Activated T-helper 17 cell treated with anti-CD3 and anti-CD28 coated beads, Interleukin-2, amount 50 U/mL, for 72 hours (primary cell): ENCODE measurements at places on chromosomes 11 and 22. TPM values are rescaled to one million over a fixed set of nuclear protein-coding genes. Genes with fewer than 3 reads are reported as not detected.

DNA sequence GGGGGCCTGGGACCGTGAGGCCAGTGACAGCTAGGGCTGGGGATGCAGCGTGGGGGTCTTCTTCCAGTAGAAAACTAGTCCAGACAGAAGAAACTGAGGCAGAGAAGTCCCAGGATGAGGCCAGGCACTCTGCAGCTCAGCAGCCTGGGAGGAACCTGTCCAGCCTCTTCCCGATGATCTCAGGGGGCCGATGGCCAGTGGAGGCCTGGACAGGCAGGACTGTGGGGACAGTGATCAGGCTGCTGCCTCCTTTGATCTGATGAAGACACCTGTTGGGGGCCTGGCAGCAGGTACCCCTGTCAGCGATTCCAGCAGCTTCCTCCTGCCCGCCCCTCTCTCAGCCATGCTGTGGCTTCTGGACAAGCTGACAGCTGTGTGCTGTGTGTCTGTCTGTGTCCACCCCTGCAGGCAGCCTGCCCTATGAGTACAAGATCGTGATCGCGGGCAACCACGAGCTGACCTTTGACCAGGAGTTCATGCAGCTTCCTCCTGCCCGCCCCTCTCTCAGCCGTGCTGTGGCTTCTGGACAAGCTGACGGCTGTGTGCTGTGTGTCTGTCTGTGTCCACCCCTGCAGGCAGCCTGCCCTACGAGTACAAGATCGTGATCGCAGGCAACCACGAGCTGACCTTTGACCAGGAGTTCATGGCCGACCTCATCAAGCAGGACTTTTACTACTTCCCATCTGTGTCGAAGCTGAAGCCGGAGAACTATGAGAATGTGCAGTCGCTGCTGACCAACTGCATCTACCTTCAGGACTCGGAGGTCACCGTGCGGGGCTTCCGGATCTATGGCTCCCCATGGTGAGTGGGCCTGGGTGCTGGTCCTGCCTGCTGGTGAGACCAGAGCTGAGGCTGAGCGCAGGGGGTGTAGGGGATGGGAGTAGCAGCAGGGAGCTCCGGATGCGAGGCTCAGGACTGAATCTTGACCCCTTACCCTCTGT lies 62.6 kb downstream of the MPPED1 start:
- no peak for ATAC-seq

GRCh38 chr11:28833169-28833568 lies 725.0 kb downstream of the METTL15 start:
- ATAC-seq, result no peak

- no peak for ATAC-seq
These were observed 126.1 kb downstream of the NECTIN1 start for GRCh38 chr11:119602745-119603373.

DNA sequence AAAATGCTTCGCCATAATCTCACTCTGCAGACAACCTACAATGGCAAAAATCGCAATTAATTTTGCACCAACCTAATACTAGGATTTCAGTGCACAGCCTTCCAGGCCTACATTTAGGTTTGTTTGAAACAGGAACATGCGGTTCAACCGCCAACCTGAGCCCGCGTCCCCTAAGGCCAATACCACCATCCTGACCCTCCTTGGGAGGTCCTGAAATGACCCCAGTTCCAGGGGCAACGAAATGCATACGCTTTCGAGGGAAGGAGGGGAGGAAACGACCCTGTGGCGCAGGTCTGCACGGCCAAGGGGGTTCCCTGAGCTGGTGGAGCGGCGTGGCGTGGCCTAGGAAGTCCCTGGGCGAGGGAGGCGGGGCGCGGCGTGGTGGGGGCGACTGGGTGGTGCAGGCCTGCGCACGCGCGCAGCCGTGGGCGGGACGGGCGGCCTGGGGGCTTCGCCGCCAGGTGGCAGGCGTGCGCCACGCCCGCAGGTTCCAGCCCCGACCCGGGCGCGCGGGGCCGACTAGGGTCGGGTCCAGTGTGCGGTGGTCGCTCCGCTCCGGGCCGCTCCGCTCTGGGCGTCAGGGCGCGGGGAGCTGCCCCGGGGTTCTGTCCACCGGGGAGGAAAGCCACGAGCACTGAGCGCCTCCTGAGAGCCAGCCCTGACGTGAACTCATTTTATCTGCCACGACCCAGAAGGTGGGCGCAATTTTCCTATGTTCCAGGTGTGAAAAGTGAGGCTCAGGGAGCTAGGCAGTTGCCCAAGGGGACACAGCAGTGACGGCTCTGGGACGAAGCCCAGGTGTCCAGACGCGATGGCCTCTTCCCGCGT lies 94.1 kb downstream of the SWAP70 start:
- peak; percentile 60 for ATAC-seq

- ATAC-seq, result no peak
These were observed 38.4 kb downstream of the RPL27A start for GRCh38 chr11:8720868-8721608.

DNA sequence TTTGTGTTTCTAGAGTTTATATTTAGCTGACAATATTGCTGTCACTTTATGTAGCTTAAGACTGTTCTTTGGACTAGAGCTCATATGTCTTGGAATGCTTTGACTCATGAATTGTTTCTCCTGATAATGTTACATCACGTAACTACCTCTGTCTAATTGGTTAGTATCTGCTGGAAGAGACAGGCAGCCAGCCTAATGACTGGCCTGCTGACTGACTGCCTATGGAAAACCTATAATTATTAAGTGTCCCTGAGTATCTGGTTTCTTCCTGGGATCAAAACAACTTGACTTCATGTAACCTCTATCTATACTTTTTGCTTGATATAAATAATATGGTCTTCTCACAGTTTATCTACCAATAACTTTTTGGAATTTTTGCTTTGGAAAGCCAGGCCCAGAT lies 9.4 kb downstream of the SOX6 start:
- no peak for ATAC-seq

Gene SCN2B
- 0.11 TPM for total RNA-seq

Gene SERPIND1
- total RNA-seq, result not detected

GRCh38 chr22:44405661-44406060 lies 92.4 kb downstream of the RTL6 start:
- ATAC-seq, result no peak

Gene OR51B5
- 0.50 TPM for total RNA-seq

Gene MARK2
- total RNA-seq, result 35.8 TPM

Gene OR51E2
- not detected for total RNA-seq

Gene GPHA2
- not detected for total RNA-seq

DNA sequence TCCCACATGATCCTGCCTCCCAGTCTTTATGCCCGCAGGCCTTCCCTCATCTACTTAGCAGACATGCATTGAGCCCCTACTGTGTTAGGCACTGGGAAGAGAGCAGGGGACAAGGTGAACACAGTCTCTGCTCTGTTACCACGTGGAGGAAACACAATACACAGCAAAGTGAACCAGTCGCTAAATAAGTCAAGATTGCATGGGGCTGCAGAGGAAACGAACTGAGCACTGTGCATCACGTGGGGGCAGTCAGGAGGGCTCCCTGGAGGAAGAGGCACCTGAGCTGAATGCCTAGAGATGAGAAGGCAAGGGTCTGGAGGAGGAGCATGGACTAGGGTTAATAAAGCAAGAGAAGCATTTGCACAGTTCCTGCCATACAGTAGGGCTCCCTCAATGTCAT lies 102.7 kb downstream of the MN1 start:
- ATAC-seq, result no peak

Gene SLC22A6
- not detected for total RNA-seq

- ATAC-seq, result no peak
These were observed 4.6 kb upstream of the ZBED5 start for GRCh38 chr11:10862446-10862845.

DNA sequence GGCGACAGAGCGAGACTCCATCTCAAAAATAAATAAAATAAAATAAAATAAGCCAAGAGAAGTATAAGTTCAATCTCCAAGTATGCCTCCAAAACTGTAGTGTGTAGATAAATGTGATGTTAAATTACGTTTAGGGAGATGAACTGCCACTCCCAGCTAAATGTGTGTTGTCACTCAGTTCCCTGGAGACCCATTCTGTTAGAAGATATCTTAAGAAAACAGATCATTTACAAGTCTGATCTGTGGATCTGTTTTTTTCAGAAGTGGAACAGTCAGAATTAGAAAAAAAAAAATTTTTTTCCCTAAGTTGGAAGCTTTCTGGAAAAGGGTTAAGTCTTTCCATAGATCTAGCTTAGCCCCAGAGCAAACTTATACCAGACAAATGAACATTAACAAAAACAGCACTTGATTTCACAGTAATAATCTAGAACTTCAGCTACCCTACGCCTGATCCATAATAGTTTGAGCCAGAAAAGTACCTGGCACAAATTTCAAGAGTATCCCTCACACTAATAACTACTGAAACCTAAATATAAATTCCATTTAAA lies 18.2 kb downstream of the CELF1 start:
- ATAC-seq, result no peak

- ATAC-seq, result no peak
These were observed 70.5 kb downstream of the ETS1 start for GRCh38 chr11:128516886-128517285.

Gene CRACR2B
- 1.9 TPM for total RNA-seq

GRCh38 chr11:12397931-12398334 lies 20.6 kb downstream of the PARVA start:
- no peak for ATAC-seq

DNA sequence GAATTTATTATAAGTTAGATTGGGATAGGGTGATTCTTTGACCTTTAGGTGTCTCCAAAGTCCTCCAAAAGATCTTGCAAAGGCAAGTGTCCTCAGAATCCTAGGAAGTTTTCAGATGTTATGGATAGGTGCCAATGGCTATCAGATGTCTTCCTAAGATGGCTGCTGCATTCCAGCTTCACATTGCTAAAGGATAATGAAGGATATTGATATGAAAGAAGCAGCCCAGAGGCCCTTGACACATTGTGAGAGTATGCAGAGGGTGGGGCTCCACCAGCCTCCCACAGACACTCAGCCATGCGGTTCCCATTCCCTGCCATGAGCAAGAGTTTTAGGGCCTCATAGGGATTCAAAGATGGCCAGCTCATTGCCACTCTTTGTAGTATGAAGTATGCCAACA lies 22.3 kb upstream of the GLYATL2 start:
- no peak for ATAC-seq

GRCh38 chr22:20992456-20993303 lies 9.2 kb downstream of the THAP7 start:
- ATAC-seq, result no peak

GRCh38 chr11:72821221-72821919 lies 7.2 kb downstream of the ATG16L2 start:
- ATAC-seq, result no peak

DNA sequence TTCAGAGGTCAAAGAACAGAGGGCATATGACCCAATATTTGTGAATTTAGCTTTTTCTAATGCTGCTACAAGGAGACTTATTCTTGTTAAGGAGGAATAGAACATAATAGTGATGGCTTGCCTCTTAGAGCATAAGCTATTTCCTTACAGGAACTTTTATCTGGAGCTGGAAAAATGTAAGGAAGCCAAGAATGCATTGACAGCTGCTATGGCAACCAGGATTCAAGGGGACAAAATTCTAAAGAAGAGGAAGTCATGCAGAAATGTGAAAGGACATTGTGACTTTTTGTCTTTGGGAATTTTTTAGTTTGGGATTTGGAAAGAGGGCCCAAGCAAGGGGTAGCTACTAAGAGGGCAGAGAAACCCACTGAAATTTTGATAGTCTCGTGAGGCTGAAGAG lies 51.1 kb downstream of the EHF start:
- no peak for ATAC-seq

- ATAC-seq, result peak; percentile 79
These were observed 24.8 kb downstream of the APOL5 start for GRCh38 chr22:35742342-35743100.

Gene CBLIF
- total RNA-seq, result not detected

Gene MYRF
- 1.2 TPM for total RNA-seq

GRCh38 chr11:117607449-117607848 lies 189.6 kb downstream of the DSCAML1 start:
- no peak for ATAC-seq

DNA sequence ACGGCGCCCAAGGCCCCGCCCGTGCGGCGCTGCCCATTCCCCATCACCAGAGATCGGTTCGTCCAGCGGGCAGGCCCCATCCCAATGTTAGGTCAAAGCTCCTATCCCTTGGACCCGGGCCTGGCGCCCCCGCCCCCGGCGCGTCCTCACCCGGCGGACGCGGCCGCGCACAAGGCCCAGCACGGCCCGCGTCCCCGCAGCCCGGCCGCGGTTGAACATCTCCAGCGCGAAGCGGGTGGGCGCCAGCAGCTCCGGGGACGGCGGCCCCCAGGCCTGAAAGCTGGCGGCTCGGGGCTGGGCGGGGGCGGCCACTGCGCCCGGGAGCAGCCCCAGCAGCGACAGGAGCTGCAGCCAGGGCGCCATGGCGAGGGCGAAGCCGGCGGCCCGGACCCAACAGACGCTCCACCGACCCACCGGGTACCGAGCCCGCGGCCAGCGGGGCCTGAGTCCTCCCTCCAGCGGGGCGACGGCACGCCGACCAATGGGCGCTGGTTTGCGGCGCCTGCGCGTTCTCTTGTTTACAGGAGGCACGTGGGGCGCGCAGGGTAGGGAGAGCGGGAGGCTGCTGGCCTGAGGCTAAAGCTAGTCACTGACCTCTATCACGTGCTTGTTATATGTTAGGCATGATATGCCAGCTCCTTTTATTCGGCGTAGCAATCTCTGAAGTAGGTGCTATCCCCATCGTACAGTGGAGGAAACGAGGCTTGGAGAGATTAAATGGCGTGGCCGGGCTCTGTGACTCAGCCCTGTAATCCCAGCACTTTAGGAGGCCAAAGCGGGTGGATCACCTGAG lies at the start of gene CTSF:
Gene CTSF (minus strand): TSS at position 483 of the 793 bp plus-strand sequence. CDS start 120 bp downstream, at position 363.
- ATAC-seq, result peak; percentile 99

Gene UBE4A
- total RNA-seq, result 40.9 TPM

Gene CD3D
- 365 TPM for total RNA-seq
